ENCODE measurements at places on chromosomes 1 and 21. TPM values are rescaled to one million over a fixed set of nuclear protein-coding genes. Genes with fewer than 3 reads are reported as not detected.

GRCh38 chr1:234000557-234001041 is 96.1 kb downstream of the SLC35F3 start:
- DNase-seq: no peak

DNA sequence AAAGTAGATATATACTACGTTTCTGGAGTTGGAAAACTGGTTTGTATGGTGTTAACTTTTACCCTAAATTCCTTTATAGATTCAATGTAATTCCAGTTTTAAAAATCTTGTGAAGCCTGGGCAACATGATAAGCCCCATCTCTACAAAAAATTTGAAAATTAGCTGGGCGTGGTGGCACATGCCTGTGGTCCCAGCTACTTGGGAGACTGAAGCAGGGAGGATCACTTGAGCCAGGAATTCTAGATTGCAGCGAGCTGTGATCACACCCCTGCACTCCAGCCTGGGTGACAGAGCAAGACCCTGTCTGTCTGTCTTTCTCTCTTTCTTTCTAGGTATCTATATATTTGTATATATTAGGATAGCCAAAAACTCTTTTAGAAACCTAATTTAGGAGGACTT is 141.9 kb downstream of the CLEC20A start:
- no peak for DNase-seq

- no peak for DNase-seq
Observed at GRCh38 chr1:1343811-1344421, 5.3 kb downstream of the DVL1 start.

DNA sequence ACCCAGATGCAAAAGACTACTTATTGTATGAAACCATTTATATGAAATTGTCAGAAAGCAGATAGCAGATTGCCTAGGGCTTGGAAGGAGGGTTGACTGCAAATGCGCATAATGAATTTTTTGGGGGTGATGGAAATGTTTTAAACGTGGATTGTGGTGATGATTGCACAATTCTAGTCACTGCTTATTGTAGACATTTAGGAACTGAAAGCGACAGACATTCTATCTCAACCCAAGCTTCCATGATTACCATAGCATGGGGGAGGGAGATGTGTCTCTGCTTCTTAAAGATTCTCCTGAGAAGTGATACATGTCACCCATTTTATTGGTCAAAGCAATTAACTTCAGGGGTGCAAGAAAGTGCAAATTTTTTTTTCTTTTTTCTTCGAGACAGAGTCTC is 2.8 kb upstream of the MTF2 start:
- no peak for DNase-seq

DNA sequence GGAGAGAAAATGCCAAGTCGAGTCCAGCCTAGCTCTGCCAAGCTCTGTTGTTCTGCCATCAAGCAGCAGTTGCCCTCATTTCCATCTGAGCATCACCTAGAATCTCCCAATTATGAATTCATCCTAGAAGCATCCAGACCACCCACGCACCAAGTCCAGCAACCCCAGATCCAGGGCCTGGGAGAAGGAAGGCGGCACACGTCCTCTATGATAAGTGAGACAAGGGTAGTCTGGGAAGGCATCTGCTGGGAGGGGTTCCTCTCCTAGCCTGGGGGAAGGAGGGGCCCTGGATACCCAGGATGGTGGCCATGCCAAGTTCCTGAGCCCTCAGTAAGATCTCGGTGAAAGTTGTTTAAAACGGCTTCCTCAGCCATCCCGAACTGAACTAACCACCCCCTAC is 70.7 kb downstream of the VWA5B1 start:
- DNase-seq: no peak

DNA sequence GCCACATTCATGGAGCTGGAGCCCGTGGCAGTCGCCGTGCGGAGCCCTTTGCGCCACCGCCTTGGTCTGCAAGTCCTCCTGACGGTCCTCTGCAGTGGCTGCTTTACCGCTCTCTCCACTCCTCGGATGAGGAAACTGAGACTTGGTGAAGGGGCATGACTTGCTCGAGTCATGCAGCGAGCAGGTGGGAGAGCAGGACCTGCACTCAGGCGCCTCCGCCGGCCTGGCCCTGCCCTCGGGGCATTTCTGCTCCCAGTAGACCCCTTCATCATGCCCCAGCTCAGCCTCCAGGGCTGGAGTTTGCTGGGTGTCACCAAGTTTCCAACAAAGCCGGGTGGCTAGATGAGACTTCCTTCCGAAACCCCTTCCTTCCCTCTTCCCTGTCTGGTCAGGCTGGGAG is 100.0 kb upstream of the TARDBP start:
- DNase-seq: no peak

DNA sequence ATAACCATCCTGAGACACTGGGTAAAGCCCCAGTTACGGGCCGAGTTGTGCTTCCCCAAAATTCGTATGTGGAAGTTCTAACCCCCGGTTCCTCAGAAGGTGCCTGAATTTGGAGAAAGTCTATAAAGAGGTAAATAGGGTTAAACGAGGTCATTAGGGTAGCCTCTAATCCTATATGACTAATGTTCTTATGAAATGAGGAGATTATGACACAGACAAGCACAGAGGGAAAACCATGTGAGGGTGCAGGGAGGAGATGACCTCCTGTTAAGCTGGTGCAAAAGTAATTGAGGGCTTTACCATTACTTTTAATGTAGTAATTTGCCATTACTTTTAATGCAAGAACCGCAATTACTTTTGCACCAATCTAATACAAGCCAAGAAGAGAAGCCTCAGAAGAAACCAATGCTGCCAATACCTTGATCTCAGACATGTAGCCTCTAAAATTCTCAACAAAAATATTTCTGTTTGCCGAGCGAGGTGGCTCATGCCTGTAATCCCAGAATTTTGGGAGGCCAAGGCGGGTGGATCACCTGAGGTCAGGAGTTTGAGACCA is 260.8 kb downstream of the GPATCH2 start:
- DNase-seq: no peak

DNA sequence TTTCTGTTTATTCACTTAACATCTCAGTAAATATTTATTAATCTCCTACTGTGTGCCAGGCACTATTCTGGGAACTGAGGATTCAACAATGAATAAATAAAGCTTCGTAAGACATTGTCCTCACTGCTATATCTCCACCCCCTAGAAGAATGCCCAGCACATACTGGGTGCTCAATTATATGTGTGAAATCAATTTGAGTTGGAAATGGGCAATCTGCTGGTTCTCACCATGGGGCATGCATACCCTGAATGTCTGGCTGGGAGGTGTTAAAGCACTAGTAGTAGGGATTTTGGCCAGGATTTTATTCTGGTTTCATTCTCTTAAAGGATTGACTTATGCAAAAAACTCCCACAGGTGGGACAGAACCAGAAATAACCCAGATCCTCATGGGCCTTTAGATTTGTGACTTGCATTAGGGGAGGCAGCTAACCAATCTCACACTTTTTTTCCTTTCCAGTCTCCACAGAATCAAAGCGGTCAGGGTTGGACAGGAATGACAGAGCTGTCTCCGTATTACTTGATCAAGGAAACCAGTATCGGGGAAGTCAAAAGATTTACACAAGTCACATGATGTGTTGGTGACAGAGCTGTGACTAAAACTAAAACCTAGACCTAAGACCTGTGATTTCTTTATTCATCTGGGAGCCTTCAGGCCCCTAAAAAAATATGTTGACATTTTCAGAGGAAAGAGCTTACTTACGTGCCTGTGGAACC is 12.8 kb downstream of the GFI1 start:
- DNase-seq: no peak

GRCh38 chr1:9059891-9060744 is 9.3 kb downstream of the SLC2A5 start:
- no peak for DNase-seq

DNA sequence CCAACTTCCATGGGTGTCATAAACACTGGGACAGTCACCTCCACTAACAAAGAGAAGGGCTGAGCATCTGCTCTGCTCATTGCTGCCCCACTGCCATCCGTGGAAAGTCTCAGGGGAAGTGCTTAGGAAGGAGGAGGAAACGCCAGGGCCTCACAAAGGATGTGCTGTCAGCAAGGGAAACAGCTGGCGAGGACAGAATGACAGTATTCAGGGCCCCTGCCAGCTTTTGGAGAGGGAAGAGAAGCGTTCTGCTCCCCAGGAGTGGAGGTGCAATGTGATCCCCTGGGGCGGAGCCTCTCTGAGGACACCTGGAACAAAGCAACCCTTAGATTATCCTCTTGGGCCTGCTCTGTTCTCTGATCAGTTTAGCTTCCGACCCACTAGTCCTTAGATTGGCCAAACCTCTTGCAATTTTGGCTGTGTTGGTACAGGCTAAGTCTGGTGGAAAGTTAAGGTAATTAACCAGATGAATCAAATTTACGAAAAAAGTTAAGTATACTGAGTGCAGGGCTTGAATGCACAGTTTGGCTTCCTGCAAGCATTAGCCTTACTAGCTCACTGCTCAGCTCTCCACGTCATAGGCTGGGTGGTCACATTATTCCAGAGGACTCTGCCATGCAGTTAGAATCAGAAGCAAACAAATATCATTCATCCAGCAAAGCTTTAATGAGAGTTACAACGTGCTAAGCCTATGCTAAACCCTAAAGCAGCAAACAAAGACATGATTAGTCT is 170.2 kb upstream of the NFIA start:
- no peak for DNase-seq

DNA sequence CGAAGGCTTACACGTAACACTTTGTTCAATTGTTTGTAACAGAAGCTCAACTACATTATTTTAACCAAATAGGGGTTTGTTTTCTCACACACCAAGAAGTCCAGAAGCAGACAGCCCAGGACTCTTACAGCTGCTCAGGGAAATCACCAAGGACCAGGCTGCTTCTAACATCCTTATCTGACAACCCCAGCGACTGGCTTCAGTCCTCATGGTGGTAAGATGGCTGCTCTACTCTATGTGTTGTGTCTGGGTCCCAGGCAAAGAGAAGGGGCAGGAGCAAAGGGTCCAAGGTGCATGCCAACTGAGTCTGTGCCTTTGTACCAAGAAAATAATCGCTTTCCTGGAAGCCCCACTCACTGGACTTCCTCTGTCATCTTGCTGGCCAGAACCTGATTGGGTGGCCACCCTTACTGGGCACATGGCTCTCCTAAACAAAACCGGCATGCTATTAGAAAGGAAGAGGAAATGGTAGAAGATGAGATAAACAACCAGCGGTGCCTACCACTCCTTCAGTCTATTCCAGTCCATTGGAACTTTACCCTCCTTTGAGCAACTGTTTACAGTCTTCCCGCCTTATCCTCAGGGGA is 34.1 kb upstream of the LRRC8D start:
- no peak for DNase-seq

- DNase-seq: no peak
Observed at GRCh38 chr1:77227381-77227780, 8.2 kb upstream of the PIGK start.

DNA sequence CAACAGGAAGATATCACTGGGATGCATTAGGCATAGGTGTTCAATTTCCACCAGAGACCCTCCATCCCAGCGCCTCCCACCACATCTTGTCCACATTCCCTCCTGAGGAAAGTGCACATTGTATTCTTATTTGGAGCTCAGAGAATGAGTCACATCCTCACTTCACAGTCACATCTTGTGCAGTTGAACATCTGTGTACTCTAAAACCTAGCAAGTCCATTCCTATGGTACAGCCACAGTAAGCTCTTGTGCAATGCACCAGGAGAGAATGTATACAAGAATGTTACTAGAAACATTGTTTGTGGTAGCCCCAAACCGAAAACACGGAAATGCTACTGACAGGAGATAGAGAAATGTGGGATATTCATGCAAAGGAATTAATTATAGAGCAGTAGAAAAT is 1.6 kb upstream of the KDF1 start:
- DNase-seq: no peak

DNA sequence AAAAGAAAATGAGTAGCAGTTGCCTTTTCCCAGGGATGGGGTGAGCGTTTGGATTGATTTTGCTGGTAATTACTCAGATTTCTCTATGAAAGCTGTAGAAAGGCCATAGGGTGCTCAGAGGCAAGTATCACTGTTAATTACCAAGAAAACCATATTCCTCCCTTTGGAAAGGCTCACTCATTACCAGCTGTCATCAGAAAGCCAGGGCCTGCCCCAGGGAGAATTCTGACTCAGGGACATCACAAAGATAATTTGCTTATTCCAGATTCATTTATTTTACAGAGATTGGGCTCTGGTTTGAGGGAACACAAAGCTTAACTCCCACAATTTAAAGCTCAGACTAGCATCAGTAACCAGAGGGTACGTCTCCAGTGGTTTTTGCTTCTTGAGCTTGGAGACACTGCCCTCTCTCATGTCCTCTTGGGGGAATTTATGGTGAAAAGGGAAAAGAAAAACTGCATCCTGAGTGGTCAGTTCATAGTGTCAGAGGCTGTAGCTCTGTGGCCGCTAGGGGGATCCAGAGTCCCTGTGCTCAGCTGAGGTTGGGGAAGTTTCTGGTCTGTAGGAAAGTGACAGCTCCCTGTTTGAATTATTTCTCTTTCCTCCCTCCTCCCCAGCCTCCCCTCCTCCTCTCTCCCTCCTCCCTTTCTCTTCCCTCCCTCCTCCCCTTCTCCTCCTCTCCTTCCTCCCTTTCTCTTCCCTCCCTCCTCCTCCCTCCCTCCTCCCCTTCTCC is 204.3 kb downstream of the KCNJ6 start:
- peak; percentile 73 for DNase-seq

GRCh38 chr1:48807554-48808260 is 31.0 kb upstream of the BEND5 start:
- DNase-seq: no peak

DNA sequence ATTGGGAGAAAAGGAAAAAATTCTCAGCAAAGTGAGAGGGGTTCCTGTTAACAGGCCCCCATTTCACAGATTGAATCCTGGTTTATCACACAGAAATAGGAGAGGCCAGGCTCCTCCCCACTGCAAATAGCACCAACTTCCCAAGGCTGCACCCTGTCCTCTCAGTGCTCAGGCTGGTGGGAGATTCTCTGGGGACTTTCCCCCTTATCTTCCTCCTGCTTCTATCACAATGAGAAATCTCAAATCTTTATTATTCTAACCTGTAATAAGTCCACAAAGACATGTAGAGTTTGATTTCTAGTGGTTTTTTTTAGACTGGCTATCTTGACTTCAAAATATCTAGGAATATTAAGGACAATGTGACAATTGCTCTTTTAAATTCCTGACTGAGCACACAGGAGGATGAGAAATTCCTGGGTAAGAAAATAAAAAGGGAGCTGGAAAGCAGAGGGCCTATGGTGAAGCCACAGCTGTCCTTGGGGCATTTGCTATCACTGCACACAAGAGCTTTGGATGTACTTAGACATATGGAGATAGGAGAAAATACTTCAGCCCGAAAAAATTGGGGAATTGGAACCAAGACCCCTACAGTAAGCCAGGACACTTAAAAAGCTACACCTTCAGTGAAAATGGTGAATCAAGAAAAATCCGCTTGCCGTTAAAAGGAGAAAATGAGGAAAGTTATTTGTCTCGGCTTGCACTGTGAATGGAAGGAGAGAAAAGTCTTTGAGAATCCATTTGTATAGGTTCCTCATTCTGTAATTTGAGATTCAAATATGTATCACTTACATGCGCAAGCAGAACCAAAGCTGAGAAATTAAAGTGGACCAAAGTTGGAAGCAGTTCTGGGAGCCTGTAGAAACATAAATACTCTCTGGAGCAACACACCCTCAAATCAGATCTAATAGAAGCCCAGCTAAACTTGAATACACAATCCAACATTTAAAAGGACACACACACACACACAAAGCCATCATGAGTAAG is 65.9 kb upstream of the C1orf105 start:
- DNase-seq: no peak

NMNAT2 gene
- total RNA-seq: 138 TPM

KIF17 gene
- total RNA-seq: 28.7 TPM

LCE1E gene
- total RNA-seq: not detected

IRF2BP2 gene
- 151 TPM for total RNA-seq

SPATA45 gene
- total RNA-seq: 2.2 TPM

IRF6 gene
- 2.9 TPM for total RNA-seq

FCAMR gene
- total RNA-seq: not detected

EFCAB14 gene
- 63.7 TPM for total RNA-seq

PINK1 gene
- total RNA-seq: 272 TPM
